ENCODE measurements at places on chromosomes 1 and 21.

GRCh38 chr1:221263831-221264767, 384.9 kb downstream of the HLX start:
- DNase-seq: peak; percentile 58
- no peaks in the 10 kb centered on the region for H3K36me3 ChIP-seq
- H3K4me3 ChIP-seq: no peak overlapping the region
- no peaks in the 10 kb centered on the region for H3K27me3 ChIP-seq

GRCh38 chr1:90850181-90850897, 133.2 kb upstream of the BARHL2 start:
- H3K4me3 ChIP-seq: peak overlapping the region; percentile 70
- DNase-seq: no peak
- H3K4me1 ChIP-seq: peaks cover 13% of the 10 kb centered on the region
- H3K36me3 ChIP-seq: peaks cover 2% of the 10 kb centered on the region
- peaks cover 60% of the 10 kb centered on the region for H3K27me3 ChIP-seq

DNA sequence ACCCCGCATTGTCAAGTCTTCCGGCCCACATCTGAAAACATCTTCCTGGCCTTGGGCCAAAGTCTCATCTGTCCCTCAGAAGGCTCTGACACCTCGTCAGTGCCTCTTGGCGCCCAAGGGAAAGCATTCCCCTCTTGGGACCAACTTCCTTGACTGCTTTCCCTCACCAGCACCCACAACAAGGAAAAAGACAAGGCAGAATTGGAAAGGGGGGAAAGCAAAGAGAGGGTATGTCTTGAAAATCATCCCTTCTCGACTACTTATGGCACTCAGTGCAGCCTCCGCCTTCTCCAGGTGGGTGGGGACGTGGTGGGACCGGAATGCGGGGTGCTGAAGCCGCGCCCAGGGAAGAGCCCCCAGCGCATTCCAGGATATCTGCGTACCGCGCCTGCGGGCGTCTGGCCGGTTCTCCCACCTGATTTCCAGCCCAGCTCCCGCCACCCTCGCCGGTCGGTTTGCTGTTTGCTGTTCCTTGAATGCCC, 554 bp upstream of the SLC39A1 start:
- no peak for DNase-seq
- peaks cover 69% of the 10 kb centered on the region for H3K4me1 ChIP-seq
- peak overlapping the region; percentile 75 for H3K4me3 ChIP-seq

GRCh38 chr1:181423301-181423918, 59.9 kb upstream of the CACNA1E start:
- no peak overlapping the region for H3K4me3 ChIP-seq
- no peak overlapping the region for H3K27ac ChIP-seq
- H3K27me3 ChIP-seq: peaks cover 12% of the 10 kb centered on the region
- H3K4me1 ChIP-seq: peaks cover 12% of the 10 kb centered on the region
- peak; percentile 77 for DNase-seq

GRCh38 chr1:154955718-154956543, at the start of gene PBXIP1:
Gene PBXIP1, minus strand, starts transcription at chr1:154956099. Its CDS starts 2,378 bp downstream, at chr1:154953721.
- H3K4me1 ChIP-seq: peaks cover 80% of the 10 kb centered on the region
- peak within 1 kb of the TSS; percentile 91 for H3K4me3 ChIP-seq
- H3K27ac ChIP-seq: peak within 1 kb of the TSS; percentile 96

DNA sequence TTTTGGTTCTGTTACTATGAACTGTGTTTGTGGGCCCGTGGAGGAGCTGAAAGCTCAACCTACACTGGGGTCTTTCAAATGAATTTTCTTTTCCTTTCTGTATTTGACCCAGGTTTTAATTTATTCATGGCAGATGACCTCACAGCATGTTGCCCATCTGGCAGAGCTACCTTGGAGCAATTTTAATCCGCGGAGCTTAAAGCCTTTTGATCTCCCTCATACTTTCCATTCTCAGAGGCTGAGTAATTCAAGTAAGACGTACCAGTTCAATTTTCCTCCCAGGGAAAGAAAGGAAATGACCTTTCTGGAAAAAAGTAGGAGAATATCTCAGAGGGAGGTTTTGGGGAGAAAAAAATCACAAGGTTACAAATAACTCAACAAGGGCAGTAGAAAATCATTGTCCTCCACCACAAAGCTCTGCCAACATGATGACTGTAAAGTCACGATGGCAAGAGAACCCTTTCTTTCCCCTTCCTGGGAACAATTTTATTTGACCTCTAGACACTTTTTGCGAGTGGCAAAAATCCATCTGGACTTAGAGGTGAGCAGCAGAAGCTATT, 21.6 kb upstream of the PCP4 start:
- DNase-seq: no peak
- no peaks in the 10 kb centered on the region for H3K27me3 ChIP-seq
- no peaks in the 10 kb centered on the region for H3K36me3 ChIP-seq
- H3K4me1 ChIP-seq: no peaks in the 10 kb centered on the region

DNA sequence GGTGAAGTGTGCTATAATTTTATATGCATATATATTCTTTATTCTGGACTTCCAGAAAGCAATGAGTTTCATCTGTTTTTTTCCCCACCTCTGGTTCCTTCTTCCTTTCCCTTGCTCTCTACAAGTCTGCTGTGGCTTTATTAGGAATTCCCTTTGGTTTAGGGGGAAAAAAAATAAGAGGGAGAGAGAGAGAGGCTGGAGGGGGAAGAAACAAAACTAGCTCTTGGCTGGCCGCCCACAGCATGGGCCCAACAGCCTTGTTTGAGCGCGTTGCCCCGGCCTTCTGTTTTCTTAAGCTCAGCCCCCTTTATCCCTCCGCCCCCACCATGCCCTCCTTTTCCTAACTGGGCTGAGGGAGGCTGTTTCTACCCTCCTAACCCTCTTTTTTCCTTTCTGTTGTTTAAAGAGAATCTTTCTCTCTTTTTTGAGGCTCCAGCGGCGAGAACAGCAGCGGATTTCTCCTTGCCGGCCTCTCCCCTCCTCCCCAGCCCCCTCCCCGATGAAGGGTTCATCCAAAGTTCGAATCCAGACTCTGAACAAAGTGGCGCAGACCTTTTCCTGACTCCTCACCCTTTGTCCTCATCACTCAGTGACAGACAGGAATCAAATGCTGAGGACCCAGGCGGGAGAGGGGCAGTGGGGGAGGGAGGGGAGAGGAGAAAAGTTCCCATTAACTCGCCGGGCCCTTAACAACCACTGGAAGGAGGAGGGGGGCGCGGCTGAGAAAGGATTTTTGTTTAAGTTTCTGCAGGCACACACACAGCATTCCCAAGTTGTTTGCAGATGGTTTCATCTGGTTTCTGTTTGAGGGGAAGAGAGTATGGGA, 29.7 kb downstream of the PBX1 start:
- no peak overlapping the region for H3K27ac ChIP-seq
- no peaks in the 10 kb centered on the region for H3K4me1 ChIP-seq
- no peak for DNase-seq
- no peaks in the 10 kb centered on the region for H3K36me3 ChIP-seq

- no peaks in the 10 kb centered on the region for H3K27me3 ChIP-seq
- no peak for DNase-seq
- H3K27ac ChIP-seq: no peak overlapping the region
- no peak overlapping the region for H3K4me3 ChIP-seq
- peaks cover 27% of the 10 kb centered on the region for H3K4me1 ChIP-seq
Measured at GRCh38 chr1:193131266-193131860, 9.5 kb downstream of the CDC73 start.

GRCh38 chr1:43708002-43708410, 670 bp downstream of the ST3GAL3 start:
- peak overlapping the region; percentile 91 for H3K4me3 ChIP-seq
- peak overlapping the region; percentile 90 for H3K27ac ChIP-seq
- H3K36me3 ChIP-seq: peaks cover 38% of the 10 kb centered on the region

DNA sequence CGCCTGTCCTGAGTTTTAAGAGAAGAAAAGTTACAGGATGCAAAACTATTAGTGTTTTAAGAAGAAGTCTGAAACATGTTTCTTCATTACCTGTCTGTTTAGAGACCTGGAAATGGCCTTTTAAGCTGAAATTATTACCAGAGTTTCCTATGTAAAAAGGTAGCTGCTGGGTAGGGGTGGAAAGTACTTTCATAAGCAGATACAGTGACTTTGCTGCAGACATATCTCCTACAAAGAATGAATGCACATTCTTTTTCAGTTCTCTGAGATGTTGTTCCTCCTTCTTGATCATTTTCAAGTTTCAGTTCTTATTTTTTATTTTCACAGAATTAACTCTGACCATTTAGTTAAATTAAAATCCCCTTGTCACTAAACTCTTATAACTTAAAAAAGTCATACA, 1329.6 kb downstream of the KCNT2 start:
- no peaks in the 10 kb centered on the region for H3K27me3 ChIP-seq
- H3K36me3 ChIP-seq: no peaks in the 10 kb centered on the region
- no peak for DNase-seq
- no peak overlapping the region for H3K27ac ChIP-seq
- H3K4me1 ChIP-seq: no peaks in the 10 kb centered on the region
- H3K4me3 ChIP-seq: no peak overlapping the region

GRCh38 chr1:180927841-180928240, 15.1 kb downstream of the KIAA1614 start:
- peaks cover 2% of the 10 kb centered on the region for H3K27me3 ChIP-seq
- no peaks in the 10 kb centered on the region for H3K36me3 ChIP-seq
- H3K4me1 ChIP-seq: peaks cover 10% of the 10 kb centered on the region
- H3K4me3 ChIP-seq: no peak overlapping the region
- no peak for DNase-seq

DNA sequence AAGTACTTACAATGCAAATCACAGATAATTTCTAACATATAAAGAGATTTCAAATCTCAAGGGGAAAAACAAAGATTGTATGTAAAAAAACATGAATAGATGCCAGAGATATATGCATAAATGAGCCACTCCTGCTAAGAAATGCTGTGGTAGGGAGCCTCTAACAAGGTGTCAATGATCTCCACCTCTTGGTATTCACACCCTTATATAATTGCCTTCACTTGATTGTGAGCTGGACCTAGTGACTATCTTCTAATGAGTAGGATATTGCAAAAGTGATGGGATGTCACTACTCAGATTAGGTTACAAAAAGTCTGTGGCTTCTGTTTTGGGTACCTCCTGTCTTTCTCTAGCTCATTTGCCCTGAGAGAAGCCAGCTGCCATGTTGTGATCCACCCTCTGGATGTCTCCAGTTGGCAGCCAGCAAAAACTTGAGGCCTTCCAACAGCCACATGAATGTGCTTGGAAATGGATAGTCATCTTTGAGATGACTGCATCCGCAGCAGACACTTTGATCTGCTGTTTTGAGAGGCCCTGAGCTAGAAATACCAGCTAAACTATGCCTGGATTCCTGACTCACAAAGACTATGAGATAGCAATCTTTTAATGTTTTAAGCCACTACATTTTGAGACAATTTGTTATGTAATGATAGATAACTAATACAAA, 196.1 kb upstream of the FGGY start:
- no peaks in the 10 kb centered on the region for H3K4me1 ChIP-seq
- no peak overlapping the region for H3K4me3 ChIP-seq
- H3K36me3 ChIP-seq: no peaks in the 10 kb centered on the region
- DNase-seq: no peak
- H3K27ac ChIP-seq: no peak overlapping the region
- H3K27me3 ChIP-seq: peaks cover 5% of the 10 kb centered on the region
